ENCODE measurements at places on chromosomes 6 and 20.

DNA sequence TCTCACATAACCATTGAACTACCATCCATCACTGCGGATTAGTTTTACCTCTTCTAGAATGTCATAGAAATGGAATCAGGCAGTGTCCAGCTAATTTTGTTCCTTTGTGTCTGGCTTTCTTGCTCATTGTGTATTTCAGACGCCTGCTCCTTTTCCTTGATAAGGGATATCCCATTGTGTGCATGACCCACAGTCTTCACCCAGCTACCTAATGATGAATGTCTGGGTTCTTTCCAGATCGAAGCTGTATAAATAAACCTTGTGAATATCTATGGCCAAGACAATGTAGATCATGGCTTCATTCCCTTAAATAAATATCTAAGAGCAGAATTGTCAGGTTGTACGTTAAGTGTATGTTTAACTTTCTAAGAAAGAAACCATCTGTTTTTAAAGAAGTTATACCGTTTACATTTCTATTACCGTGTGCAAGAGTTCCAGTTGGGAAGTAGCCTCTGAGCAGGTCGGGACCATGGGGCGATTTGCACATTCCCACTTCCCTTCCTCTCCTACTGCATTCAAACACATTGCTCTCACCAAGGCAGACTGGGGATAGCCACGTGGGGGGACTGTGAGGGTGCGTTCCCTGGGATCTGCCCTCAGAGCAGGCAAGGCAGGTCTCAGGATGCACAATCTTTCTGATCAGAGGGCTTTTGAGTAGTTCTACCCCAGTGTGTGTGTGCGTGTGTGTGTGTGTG, 13.1 kb downstream of the CD93 start:
- DNase-seq, result no peak

DNA sequence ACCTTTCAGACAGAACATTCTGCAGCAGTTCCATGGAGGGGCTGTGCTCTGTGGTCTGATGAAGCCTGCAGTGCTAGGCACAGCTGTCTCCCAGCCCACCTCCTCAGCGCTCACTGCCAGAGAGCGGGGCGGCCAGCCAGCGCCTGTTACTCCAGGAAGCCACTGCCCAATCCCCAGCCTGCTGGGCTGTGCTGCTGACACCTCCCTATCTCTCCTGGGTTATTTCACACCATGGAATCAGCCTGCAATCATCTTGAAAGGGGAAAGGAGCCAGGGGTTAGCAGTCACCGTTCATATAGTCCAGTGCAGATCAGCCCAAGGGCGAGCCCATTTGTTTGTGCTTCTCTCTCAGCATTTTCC, 46.3 kb upstream of the NHSL1 start:
- no peak for DNase-seq

- no peak for DNase-seq
These were observed 284.8 kb downstream of the GMDS start for GRCh38 chr6:1960486-1961142.

GRCh38 chr6:14254505-14254904, 136.9 kb downstream of the CD83 start:
- DNase-seq, result no peak

DNA sequence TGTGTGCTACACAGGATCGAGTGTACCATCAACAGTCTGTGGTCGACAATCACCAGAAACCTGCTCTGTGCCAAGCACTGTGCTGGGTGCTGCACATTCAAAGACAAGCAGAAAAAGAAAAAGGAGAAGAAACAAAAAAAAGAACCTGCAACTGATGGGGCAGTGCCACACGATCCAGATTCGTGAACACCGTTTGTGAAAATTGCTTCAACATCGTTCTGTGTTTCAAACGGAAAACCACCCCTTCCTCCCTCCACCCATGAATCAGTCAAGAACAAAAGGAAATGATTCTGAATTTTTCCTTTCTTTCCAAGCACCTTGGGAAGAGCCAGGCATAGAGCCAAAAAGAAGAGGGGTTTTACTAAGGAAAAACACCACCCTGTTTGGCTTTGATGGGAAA, 129.2 kb upstream of the ARID1B start:
- no peak for DNase-seq

GRCh38 chr6:47256361-47256760, 53.3 kb downstream of the TNFRSF21 start:
- no peak for DNase-seq

GRCh38 chr6:37702314-37702713, 4.6 kb upstream of the MDGA1 start:
- no peak for DNase-seq

- no peak for DNase-seq
These were observed 19.5 kb upstream of the ASXL1 start for GRCh38 chr20:32338665-32339064.

DNA sequence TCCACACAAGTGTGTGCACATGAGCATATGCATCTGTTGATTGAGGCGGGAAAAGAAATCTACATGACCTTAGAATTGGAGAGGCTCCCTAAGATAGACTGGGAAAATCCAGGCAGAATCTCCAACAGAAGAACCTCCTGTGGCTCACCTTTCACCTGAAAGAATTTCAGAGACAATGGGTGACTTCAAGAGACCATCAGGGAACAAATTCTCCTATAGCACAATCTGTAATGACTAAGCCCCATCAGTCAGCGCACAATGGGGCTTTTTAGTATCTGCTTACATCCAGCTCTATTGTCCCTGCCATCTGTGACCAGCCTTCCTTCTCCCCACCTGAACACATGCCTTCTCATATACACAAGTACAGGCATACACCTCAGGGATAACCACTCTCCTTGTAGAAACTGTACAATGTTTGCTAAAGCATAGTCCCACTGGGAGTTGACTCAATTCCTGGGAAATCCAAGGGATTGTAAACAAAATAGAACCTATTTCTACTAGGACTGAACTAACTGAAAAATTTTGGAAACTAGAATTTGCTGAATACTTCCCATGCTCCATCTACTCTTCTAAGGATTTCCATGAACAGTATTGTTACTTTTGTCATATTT, 150.8 kb upstream of the STXBP5 start:
- no peak for DNase-seq

DNA sequence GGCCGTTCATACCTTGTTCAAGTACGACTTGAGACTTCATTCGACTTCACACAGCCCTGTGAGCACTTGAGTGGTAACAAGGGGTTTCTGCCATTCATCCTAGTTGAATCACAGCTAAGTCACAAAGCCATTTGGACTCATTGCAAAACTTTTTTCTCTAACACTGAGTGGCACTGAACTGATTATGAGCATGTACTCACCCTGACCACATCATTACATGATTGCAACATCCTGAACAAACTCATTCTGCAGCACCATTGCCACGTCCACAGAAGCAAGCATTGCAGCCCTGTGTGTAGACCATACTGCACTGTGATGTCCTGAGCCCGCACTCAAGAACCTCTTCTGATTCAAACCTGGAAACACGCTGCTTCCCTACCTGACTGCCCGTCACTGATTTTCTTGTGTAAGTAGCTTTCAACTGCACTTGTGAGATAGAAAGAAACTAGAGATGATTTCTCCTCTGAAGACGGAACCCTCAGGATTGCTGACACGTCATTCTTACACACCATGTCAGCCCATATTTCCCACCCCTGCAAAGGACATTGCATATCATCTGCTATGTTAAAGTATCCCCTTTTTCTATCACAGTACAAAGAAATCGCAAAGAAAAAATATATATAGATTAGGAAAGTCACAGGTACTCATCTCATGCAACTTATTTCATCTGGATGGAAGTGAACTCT, 81.6 kb downstream of the C6orf118 start:
- no peak for DNase-seq

DNA sequence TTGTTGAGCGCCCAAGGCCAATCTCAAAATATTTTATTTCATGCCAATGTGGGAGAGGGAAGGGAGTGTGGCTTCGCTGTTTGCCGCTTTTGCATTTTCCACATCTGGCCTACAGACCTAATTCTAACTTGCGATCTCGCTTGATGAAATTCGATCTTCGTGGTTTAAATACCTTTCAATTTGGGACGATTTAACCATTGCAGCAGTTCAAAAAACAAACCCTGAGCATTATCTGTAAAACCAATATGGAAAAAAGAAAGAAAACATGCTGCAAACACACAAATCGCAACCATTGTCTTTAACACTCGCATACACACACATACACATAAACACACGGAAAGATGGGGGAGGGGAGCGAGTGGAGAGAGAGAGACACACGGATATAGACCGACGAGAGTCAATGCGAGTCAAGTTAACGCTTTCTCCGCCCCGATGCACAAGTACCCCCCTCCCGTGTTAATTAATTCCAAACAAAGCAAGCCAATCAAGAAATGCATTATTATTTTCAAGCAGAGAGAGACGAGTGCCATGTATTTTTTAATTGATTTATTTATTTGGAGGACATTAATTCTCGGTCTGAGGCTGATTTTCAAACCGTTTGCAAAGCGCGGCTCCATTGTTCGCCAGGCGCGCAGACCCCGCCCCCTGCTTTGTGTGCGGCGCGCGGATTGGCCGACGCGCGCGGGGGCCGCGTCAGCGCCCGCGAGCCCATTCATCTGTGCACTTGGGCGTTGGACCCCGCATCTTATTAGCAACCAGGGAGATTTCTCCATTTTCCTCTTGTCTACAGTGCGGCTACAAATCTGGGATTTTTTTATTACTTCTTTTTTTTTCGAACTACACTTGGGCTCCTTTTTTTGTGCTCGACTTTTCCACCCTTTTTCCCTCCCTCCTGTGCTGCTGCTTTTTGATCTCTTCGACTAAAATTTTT, at the start of gene MARCKS:
TSS of gene MARCKS (plus strand) at position 721 of the 931 bp plus-strand sequence. CDS start 401 bp downstream, outside the sequence.
- peak; percentile 62 for DNase-seq

GRCh38 chr20:19110881-19111460, 101.5 kb upstream of the SLC24A3 start:
- DNase-seq, result no peak

- DNase-seq, result no peak
These were observed 674.9 kb downstream of the HDGFL1 start for GRCh38 chr6:23244300-23244699.

- no peak for DNase-seq
These were observed 16.9 kb downstream of the TDRD6 start for GRCh38 chr6:46704562-46704961.

DNA sequence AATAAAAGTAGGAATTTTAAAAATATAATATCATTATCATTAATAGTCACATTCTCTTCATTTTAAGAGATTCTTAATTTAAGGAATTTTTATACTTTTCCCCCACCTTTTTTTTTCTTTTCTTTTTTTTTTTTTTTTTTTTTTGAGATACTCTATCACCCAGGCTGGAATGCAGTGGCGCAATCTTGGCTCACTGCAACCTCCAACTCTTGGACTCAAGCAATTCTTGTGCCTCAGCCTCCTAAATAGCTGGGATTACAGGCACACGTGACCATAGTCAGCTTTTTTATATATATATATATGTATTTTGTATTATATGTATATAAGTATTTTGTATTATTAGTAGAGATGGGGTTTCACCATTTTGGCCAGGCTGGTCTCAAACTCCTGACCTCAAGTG, 457.7 kb downstream of the CDKAL1 start:
- DNase-seq, result no peak
